Breast epithelium (tissue), 4 donors: ENCODE measurements at places on chromosomes 3 and 15. TPM values are rescaled to one million over a fixed set of nuclear protein-coding genes. Genes with fewer than 3 reads are reported as not detected.

Gene ZNF35
- total RNA-seq: 18.7 TPM

Gene NMD3
- 56.0 TPM for total RNA-seq

DNA sequence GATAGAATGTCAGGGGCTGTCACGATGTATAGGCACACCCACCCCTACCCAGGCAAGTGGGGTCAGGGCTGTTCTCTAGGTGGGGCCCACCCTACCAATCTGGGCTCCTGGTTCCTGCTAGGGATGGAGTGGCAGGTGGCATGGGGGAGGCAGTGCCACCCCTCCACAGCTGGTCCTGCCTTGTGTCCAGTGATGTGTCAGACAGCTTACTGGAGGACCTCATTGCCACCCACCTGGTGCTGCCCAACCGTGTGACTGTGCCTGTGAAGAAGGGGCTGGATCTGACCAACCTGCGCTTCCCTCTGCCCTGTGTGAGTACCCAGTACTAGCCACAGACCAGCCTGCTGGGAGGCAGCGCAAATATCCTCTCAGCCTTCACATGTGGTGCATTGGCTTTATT is 27.5 kb downstream of the ESYT3 start:
- no peak for DNase-seq

DNA sequence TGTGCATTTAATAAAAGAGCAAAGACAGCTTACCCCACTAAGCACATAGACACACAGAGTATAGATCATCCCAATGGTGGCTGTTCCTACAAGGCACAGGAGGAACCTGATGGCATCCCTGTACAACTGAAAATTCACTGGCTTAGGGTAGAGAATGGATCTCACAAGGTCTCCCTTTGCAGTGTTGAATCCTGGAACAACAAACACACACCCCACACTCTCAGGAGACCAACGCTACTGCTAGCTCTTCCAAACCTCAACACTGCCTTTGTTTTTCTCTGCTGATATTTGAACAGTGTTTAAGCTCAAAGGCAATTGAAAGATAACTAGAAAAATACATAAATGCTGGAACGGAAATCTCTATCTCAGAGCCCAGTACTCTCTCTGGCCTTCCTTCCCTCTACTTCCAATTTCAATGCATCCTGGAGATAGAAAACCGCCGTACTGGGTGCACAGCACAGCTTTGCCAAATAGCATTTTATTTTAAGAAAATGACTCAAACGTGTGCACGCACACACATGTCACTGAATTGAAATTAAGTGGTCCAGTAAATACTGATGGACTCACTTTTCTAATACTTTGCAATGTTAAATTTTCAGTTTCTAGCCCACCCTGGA is 87.5 kb upstream of the ATP13A5 start:
- no peak for DNase-seq

- no peak for DNase-seq
These were observed 414.6 kb upstream of the ARPP21 start for GRCh38 chr3:35224565-35225295.

Gene TMEM108
- 0.48 TPM for total RNA-seq

- DNase-seq: no peak
These were observed 208.7 kb downstream of the RAP2B start for GRCh38 chr3:153370680-153371079.

DNA sequence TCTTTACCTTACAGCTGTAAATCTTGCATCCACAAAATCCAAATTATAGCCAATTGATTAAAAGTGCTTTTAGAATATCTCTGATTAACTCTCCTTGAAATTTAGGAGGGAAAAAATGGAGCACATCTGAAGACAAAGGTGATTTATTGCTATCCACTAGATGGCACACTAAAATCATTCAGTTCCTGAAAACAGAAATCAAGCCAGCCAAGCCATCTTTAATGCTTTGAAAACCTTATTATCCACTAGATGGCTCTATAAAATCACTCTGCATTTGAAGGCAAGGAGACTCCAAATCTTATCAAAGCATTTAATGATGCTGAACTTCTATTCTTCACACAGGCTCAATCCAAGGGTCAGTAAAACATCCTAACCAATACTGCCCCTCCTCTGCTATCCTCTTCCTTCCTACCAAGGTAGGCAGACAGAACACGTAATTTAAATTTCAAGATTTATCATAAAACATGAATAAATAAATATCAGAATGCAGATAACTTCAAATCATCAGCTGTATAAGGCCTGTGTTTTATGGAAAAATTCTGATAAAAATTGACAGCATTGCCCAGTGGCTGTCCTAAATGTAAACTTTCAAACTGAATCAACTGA is 48.4 kb downstream of the GOLIM4 start:
- DNase-seq: no peak

Gene TMEM39A
- total RNA-seq: 53.7 TPM

- DNase-seq: no peak
These were observed 265.5 kb upstream of the C2CD4B start for GRCh38 chr15:62430552-62430951.

DNA sequence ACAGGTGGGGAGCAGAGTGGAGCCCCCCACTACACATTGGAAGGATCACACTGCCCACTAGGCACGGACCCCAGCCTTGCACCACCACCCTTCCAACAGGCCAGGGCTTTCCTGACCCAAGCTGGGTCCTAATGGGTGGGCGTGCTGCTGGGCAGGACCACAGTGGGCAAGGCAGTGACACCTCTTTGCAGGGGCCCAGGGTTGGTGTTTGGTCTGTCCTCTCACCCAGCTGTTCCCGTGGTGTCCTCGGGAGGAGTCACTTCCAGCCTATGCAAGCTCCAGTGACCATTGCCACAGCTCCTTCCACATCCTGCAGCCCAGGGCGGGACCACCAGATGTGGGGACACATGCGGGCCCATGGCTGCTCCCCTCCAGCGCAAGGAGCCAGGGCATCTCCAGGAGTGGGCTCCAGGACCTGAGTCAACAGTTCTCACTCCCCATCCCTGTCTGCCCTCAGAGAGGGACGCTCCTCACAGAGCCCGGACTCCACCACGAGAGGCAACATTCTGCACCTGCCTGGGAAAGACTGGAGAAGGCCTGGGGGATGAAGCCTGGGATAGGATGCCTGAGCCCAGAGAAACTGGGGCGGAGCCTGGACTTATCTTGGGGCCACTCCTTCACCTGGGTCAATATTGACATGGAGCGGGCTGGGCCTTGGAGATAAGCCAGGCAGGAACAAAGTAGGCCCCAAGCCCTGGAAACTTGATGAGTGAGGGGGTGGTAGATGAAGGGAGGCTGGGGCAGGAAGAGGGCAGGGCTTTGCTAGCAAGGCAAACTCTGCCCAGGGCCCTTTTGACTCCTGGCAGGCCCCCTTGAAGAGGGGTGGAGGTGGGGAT is 3.9 kb upstream of the VILL start:
- DNase-seq: no peak

DNA sequence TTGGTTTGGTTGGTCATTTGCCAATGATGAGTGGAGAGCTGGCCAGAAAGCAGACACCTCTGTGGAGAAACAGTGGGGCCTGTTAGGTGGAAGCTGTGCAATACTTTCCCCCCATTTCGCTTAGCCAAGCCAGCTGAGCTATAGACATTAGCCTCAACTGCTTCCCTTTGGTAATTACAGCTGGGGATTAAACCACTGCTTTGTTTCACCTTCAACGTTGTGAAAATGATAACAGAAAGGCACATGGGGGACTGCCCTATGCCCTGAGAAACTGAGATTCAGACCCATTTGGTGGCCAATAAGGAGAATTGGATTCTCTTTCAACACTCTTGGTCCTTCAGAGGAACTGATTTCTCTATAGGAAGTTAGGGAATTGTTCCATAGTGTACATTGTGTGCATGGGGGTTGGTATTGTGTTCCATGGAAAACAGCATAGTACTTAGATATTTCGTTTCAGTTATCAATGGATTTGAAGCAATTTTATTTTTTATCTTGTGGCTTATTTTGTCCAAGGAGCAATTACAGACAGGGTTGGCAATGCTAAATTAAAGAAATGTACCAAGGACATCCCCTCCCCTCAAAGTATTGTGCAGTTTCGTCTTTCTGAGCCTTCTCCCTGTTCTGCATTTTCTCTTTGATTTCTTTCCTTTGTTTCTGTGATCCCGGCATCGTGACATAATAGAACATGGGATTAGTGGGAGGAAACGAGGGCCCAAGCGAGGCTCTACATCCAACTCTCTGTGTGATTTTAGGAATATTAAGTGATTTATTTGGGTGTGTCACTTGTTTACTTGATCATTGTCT is 194.3 kb downstream of the FNDC3B start:
- no peak for DNase-seq

DNA sequence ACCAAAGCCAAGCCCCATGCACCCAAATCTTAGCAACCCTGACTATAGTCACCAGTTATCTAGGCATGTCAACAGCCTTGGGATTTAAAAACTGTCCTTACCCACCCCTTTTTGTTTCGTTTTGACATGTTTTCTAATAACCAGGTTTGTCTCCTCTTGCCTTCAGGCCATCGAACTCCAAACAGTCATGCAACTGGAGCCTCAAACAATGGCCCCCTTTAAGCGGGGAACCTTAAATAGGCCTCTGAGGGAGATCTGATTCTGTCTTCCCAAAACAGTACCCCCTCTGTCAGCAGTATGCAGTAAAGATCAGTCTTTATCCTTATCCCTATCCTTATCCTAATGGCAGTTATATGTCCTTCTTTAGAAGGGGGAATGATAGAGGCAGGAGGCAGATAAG is 105.7 kb downstream of the DPH6 start:
- DNase-seq: no peak

- DNase-seq: no peak
These were observed 30.1 kb downstream of the COL6A6 start for GRCh38 chr3:130546920-130547679.

GRCh38 chr3:37320276-37320675 is 145.9 kb upstream of the LRRFIP2 start:
- no peak for DNase-seq

Gene PARP15
- total RNA-seq: 5.6 TPM

- no peak for DNase-seq
These were observed 4.0 kb downstream of the GCSAM start for GRCh38 chr3:112128843-112129727.

- DNase-seq: no peak
These were observed 94.6 kb downstream of the ZIC4 start for GRCh38 chr3:147311716-147312115.

Gene LXN
- total RNA-seq: 40.3 TPM

Gene SRPRB
- 17.1 TPM for total RNA-seq

DNA sequence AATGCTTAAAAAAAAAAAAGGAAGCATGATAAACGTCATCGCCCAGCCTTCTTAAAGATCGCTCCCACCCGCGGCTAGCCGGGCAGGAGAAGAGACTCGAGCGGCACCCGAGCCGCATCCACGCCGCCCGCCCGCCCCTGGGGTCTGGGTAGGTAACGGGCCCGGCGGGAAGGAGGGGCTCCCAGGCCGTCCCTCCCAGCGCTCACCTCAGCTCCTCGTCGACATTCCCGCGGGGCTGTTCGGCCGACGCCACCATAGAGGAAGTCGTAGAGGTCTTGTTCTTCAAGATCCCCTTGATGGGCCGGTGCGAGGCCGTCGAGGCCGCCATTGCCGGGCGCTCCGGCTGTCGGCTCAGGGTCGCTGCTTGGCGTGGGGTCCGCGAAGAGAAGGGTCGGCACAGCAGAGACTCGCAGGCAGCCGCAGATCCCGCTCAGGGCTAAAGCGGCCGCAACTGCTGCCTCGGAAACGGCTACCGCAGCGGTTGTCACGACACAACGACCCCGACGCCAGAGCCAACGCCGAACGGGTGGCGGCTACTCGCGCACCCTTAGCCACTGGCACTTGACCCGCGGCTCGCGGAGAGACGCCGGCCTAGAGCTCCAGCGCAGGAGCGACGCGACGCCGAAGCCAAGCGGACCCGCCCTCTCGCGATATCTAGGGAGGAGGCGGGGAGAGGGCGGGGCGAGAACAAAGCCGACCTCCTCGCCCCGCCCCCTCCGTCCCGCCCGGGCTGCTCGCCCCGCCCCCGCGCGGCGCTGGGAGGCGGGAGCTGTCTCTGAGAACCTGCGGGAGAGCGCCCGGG is at the start of gene PPP1R2:
PPP1R2 (minus strand) TSS at position 628 of the 802 bp plus-strand sequence; CDS start at position 328, 300 bp downstream.
- DNase-seq: peak; percentile 92

Gene VEPH1
- total RNA-seq: 8.8 TPM

DNA sequence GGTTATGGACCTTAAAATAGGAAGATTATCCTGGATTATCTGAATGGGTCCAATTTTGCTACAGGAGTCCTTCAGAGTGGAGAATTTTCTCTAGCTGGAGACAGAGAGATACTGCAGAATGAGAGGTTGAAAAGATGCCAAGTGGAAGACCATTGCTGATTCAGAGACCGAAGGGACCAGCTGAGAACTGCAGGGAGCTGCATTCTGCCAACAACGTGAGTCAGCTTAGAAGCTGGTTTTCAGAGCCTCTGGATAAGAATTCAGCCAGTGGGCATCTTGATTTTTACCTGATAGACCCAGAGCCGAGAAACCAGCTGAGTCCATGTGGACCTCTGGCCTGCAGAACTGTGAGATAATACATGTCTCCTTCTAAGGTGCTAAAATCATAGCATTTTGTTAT is 234.0 kb downstream of the NR2F2 start:
- DNase-seq: no peak

GRCh38 chr3:193702967-193703366 is 110.0 kb downstream of the OPA1 start:
- no peak for DNase-seq
